ENCODE measurements at places on chromosomes 4 and X.

DNA sequence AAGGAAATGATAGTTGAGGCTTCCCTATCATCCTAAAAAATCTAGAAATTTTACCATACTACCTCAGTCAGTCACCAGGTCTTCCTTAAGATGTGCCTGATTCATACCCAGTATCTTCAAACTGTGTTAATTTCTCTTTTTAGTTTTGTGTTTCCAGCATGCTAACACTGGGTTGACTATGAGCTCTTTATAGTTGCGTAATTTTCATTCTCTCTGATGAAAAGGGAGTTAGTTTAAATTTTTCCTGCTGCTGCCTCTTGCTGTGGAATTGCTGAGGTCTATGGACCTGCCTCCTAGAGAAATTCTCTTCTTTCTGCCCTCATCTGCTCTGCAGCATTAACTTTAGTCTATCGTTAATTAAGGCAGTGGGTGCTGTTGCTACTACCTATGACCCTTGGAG lies 66.6 kb downstream of the BANK1 start:
- DNase-seq: no peak

GRCh38 chrX:153973127-153974002 lies 811 bp downstream of the TMEM187 start:
- no peak for DNase-seq

- no peak for DNase-seq
Measured at GRCh38 chrX:98299785-98300184, 1416.1 kb downstream of the RPA4 start.

GRCh38 chrX:154125391-154126040 lies 18.5 kb upstream of the OPN1LW start:
- DNase-seq: no peak

GRCh38 chr4:38930707-38931106 lies 63.1 kb downstream of the FAM114A1 start:
- DNase-seq: no peak

All from stimulated activated CD4-positive, alpha-beta T cell treated with anti-CD3 and anti-CD28 coated beads, Interleukin-15, amount 100 ng/mL, for 1 hour (primary cell).